Stimulated activated CD8-positive, alpha-beta memory T cell treated with anti-CD3 and anti-CD28 coated beads, Interleukin-7, amount 100 ng/mL, for 1 hour (primary cell): ENCODE measurements at places on chromosomes 2 and 18.
A peak's percentile ranks its signal among the peaks of the same experiment; 100 is the strongest.

DNA sequence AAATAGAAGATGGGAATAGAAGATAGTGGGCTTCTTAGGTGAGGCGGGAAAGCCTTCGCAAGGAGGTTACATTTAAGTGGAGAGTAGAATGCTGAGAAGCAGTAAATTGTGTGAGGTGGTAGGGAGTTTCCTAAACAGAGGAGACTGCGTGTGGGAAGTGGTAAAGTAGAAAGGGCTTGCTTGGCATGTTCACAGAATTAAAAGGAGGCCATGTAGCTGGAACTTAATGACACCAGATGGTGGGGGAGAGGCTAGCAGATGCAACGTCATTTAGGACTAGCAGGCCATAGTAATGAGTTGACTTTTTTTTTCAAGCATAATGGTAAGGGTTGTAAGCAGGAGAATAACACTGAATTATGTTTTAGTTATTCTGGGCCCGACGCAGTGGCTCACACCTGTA is 13.0 kb upstream of the RTN4 start:
- no peak for DNase-seq

DNA sequence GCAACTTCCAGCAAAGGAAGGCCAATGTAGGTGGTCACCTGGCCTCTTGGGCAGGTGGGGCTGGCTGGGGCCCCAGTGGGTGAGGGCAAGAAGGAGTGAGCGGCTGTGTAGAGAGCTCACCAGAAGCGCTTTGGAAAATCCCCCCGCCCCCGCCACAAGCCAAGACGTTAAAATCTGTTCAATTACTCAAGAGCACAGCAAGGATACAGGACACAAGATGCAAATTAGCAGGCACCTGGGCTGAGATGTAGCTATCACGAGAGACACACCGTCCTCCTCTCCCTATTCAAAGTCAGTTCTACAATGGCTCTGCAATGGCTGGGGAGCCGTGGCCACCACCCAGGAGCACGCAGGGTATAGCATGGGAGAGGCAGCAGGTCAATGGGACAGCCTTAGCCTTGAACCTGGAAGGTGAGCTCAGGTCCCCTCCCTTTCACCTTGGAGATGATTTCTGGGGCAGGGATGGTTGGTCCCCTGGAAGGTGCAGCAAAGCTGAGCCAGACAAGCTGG is 38.5 kb upstream of the GPR17 start:
- no peak for DNase-seq

DNA sequence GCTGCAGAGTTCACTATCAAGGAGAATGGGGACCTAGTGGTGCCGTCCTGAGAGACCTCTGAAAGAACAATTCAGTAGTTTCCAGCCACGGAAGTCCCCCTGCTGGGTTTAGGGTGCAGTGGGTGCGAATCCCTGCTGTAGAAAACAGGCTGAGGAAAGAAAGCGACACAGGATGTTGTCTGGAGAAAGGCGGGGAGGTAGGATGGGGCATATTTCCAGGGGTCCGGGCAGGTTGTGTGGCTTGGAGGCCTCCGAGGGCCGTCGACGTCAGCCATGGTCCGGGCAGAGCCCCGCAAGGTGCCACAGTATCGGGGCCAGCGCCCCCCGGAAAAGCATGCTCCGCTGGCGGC is 807 bp upstream of the CREB1 start:
- peak; percentile 38 for DNase-seq

DNA sequence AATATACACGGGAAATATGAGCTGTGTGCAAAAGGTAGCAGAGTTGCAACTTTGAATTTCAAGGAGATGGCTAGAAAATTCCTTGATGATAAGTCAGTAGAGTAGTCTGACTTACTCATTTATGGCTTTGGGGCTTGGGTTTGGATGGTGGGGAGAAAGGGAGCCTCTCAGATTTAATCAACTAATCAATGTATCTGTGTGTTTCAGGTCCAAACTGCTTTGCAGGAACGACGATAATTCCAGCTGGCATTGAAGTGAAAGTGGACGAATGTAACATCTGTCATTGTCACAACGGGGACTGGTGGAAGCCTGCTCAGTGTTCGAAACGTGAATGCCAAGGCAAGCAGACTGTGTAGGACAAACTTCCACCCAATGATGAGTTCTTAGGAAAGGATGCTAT is 164.6 kb downstream of the VWC2L start:
- no peak for DNase-seq

DNA sequence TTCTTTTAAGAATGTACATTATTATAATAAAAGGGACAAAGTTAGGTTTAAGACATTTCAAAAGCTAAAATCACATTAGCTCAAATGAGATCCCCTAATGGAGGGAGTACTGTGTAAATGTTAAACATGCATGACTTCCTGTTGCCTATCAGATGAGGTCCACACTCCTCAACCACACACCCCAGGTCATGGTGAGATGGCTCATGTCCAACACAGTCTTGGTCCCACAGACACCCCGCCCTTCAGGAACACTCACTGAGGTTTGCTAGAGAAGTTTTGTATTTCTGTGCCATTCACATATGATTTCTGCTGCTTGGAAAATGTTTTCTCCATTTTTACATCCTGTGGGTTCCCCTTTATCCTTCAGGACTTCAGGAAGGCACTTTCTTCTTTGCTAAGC is 491.0 kb downstream of the SOX11 start:
- DNase-seq: no peak

GRCh38 chr18:68172842-68173549 is 541.9 kb downstream of the TMX3 start:
- no peak for DNase-seq

GRCh38 chr2:72113847-72114692 is 33.6 kb downstream of the CYP26B1 start:
- DNase-seq: no peak

GRCh38 chr2:173829727-173830126 is 135.4 kb downstream of the SP3 start:
- no peak for DNase-seq

DNA sequence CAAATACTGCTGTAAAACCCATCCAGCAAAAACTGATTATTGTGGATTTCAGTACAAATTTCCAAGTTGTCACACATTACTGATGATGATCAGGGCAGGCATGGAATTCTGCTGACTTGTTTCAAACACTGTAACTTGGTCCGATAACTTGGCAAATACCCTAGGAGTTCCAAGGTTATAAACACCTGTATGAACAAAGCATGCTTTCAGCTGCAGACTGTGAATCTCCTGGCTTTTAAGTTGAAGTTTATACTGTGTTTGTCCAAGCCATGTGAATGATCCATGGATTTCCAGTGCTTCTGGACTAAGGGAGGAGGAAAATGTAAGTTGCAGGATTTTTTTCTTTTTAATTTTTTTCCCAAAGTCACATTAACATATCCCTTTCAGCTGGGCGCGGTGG is 70.0 kb upstream of the SLC25A52 start:
- DNase-seq: no peak

DNA sequence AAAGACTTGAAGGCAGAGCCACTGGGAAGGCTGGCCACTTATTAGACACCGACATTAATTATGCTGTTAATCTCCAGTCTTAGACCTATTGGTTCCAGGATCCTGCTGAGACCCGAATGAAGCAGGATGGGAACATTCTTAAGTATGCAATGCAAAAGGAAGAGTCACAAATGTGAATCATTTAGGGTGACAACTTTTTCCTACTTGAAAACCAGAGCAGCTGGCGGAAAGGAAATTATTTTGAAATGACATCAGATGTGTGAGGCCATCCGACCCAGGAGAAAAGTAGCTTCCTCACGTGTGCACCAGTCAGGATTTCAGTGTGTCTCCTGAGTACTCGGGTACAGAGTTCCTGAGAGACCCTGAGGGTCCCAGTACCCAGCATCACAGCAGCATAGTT is 222.9 kb upstream of the NCKAP5 start:
- no peak for DNase-seq

DNA sequence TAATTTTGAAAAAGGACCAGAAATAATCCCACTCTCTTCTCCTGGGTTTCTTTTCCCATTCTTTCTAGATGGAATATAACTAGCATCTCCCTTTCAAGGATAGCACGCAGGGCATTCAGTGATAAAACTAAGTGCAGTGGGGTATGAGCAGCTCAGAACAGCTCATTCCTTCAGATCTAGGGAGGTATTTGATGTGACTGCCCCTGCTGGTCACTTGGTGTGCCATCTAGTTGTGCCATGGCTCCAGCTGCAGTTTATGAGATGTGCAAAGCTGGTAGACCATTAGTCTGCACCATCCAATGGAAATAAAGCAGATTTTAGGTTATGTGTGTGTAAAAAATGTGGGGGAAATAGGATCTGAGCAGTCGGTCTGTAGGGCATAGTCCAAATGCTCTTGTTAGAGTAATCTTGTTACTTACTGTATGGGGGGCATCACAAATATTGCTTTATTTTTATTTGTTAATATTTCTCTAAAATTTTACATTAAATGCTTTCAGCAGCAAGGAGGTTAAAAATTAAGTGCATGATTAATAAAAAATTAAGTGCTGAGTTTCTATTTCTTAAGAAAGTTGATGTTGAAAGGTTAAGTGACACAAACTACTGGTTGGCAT is 38.9 kb downstream of the CTAGE1 start:
- no peak for DNase-seq

- no peak for DNase-seq
These were observed 15.1 kb downstream of the SPTBN1 start for GRCh38 chr2:54471221-54471711.

DNA sequence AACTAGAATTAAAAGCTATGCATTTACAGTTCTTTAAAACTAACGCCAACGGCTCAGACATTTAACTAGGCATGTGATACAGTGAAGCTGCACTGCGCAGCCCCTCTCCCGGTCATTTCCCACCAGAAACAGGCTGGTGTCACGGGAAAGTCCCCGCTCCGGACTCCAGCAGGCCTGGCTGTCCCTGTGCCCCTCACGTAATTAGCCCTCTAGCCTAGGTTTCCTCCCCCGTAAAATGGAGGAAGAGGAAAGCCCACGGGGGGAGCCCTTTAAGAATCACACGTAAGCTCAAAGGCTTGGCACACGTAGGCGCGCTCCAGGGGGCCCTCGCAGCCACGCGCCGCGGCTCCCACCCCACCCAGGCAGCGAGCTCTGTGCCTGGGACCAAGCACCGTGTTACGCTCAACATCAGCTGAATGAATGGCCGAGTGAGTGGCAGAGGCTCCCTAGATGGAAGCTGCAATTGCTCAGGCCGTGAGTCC is 48.0 kb downstream of the KCNIP3 start:
- no peak for DNase-seq

DNA sequence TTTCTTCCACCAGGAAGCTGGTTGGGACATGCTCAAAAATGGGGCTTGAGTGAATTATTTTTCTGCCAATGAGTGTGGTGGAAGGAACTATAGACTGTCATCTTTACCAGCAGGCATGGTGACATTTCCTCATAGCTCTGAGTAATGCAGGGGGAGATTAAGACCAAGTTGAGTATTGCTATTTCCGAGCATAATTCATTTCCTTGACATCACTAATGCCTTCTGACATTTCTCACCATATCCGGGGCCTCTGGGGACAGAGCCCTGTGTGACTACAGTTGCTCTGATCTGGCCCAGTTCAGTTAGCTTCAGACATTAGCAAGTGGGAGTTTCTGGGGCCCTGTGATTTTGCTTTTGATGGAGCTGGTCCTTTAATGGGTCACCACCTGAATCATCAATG is 410.4 kb downstream of the MEIS1 start:
- DNase-seq: no peak

DNA sequence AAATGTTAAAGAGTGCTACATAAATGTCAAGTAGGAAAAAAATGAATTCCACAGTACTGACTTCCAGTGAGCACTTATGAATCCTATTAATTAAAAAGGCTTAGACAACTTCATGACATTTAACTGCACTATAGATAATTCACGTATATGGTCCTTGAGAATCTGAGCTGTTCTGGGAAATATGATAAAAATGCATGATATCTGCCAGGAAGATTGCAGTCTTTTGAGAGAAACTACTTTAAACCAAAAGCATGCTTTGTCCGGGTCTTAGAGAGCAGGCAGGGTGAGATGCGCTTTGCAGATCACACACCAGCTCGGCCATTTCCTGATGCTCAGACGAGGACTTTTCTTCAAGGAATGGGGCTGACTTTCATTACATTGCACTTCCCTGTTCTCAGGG is 42.6 kb downstream of the CMPK2 start:
- DNase-seq: no peak

GRCh38 chr18:62183578-62184195 is 3.2 kb downstream of the PIGN start:
- no peak for DNase-seq

DNA sequence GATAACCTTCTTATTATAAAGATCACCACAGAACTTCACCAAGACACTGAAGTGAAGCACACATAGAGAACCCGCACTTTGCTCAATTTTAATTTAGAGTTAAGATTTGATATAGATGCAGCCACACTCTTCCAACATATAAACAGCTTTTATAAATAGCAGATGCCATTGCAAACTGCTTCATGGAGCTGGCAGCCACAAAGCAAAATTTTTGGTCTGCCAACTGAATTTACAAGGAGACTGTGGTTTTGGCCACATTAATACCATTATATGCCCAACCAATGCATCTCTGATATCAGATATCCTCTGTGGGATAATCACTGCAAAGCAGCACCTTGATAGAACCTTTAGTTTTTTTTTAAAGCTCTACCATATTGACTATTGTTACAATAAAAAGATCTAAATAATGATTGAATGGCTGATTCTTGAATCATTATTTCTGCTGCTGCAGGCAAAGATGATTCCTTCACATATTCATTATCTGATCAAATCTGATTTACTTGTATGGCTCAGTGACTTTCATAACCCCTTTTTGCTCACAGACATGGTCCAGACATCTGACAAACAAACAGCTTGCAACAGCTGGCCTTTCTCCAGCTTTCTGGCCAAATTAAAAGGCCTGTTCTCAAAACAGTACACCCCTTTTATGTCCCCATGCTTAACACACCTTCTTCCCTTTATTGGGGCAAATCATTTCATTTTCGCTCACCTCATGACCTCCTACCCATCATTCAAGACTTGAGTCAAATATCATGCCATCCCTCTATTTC is 88.4 kb downstream of the METTL4 start:
- DNase-seq: no peak

DNA sequence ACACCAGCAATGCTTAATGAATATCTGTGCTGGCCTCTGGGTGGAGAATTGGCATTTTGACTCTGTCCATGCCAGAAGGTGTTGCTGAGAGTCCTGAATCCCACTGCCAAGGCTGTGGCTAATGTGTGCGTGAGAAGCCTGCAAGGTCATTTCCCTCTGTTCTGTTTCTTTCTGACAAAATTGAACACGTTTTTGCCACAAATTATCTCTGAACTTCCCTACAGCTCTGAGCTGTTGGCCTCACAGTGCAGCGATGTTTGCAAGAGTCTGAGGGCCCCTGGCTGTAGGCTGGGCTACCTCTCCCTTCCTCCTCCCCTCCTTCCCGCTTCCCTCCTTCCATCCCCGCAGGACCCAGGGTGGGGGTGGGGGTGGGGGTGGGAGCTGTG is 154.1 kb upstream of the HS6ST1 start:
- DNase-seq: no peak

DNA sequence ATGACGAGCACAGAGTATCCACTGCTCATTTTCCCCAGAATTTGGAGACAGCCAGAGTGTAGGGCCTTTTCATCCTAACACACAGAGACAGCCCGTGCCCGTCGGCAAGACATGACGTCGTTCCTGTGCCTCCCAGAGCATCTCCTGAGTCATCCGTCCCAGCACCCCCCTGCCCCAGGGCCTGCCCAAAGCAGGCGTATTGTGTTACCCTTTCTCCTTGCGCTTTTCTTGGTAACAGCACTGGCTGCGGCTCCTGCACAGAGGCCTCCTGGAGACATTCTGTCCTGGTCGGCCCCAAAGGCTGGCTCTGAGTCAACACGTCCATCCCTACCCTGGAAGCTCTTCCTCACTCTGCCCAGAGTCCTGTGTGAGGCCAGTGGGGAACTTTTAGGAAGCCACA is 217.1 kb downstream of the KLHL29 start:
- no peak for DNase-seq

GRCh38 chr2:129748653-129749052 is 230.8 kb upstream of the RAB6C start:
- no peak for DNase-seq
